NCI-H774 (cell line): ENCODE measurements at places on chromosomes 4 and X.

GRCh38 chr4:102525504-102525903, 24.3 kb downstream of the NFKB1 start:
- DNase-seq = no peak

DNA sequence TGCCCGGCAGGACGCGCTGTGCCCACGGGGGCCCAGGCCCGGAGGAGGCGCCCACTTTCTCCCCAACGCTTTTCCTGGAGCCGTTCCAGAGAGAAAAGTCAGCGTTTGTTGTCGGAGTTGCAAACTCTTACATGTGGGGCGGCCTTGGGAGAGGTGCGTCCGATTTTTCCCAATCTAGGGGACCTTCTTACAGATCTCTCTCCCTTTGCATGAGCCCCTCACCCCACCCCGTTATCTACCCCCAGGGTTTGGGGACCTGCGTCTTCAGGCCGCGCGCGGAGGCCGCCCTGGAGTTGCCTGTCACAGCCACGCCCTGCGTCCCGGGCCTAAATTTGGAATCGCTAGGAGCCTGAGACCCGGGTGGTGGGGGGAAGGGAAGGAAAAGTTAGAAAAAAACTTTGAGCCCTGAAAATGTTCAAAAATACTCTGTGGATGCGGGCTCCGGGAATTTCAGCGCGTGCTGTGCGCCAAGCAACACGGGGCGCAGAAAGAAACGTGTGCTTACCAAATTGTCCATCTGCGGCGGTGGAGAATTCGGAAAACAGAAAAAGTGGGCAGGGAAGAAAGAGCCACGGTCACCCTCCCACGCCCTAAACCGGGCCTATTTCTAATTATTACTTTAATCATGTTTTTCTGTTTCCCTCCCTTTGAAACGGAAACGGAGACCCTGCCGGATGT, 587 bp downstream of the CD99 start:
- DNase-seq = no peak

GRCh38 chr4:133866328-133866699, 335.3 kb downstream of the PABPC4L start:
- no peak for DNase-seq

DNA sequence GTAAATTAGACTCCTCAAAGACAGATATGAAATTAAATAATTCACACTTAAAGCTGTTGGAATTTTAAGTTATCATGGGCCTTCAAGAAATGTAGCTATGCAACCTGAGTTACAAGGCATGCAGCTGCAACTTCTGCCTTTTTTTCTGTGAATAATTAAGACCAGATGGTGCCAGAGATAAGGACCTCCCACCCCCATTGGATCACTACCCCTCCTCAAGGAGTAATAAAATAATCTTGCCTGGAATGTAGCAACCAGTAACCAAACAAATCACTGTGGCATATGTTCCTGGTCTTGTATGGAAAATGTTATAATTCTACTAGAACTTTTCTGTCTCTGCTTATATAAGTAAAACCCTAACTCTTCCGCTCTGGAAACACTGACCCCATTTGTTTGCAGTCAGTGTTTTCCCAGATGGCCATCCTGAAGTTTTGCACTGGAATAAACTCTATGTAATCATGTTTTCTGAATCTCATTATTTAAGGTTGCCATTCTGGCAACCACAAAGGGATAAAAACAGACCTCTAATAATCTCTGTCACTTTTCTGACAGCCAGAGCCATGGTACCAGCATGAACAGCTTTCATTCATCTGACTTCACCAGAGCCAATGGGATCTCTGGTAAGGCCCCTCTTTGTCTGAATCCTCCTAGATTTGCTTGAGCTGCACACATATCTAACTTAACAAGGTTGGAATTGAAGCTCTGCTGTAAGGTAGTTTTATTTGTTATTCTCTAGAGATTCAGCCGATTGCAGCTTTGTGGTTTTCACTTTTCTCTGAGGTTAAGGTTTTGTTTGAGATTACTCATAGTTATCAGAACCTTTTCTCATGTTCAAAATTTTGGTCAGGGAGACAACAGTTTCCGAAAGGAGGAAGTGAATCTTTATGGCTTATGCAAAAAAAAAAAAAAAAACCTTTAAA, 274.6 kb downstream of the NAF1 start:
- DNase-seq = no peak

- DNase-seq = no peak
These were observed 25.3 kb downstream of the STEEP1 start for GRCh38 chrX:119539872-119540271.

DNA sequence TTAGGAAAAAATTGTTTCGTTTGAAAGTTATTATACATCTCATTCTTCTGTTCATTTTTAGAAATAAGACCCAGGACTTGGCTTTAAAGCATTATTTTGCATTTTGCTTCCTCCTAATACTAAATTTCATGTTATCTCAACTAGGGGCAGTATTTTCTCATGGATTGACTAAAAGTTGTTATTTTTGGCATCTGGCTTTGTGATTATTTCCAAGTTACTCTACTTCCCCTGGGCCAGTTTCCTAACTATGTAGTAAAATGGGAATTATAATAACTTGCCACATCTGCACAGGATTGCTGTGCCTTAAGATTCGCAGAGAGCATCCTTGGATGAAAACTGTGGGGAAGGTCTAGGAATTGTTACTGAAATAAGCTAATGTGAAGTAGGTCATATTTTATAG, 3.0 kb downstream of the RBPJ start:
- no peak for DNase-seq

GRCh38 chrX:115330498-115331168, 41.1 kb downstream of the LUZP4 start:
- DNase-seq = peak; percentile 57

DNA sequence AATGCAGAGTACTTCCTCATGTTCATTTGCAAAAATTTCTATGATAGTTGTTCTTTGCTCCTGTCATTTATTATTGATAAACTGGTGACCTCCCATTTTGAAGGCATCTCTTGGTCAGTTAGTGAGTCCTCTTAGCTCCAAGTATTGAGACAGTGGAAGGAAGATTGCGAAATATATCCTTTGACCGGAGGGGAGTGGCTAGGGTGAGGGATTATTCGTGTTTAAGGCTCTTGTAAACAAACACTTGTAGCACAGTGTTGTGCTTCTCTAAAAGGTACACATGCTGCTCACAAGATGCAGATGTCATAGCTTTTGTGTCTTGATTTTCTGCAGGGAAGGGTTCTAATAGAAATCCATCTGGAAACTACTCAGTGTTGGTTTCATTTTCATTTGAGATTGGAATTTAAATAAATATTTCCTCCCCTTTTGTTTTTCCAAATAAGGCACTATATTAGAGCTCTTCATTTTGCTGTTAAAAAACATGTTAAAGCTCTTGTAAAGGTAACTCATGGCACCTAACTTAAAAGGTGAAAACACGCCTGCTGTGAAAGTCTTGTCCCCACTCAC, 21.8 kb downstream of the TXLNG start:
- no peak for DNase-seq

GRCh38 chr4:110412354-110413065, 63.4 kb upstream of the ENPEP start:
- DNase-seq = no peak

GRCh38 chr4:15958562-15958961, 4.4 kb downstream of the FGFBP2 start:
- DNase-seq = no peak

DNA sequence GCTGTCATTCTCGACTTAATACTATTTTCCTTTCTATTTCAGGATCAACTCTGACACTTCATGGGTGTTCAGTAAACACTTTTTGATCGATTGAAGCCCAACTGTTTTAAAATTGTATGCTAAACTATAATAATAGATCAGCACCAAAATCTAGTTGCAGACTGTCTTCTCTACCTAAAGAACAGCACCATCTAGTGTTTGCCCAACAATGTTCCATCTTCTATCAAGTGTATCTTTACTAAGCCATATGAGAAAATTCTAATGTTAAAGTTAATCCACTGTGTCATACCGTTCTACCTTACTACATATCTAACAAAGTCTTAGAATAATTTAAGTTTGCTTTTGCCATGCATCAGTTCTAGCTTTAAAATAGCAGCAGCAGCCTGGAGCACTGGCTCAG, 113.0 kb upstream of the PRDX4 start:
- DNase-seq = peak; percentile 9

GRCh38 chrX:66046612-66047235, 6.8 kb upstream of the VSIG4 start:
- DNase-seq = no peak

DNA sequence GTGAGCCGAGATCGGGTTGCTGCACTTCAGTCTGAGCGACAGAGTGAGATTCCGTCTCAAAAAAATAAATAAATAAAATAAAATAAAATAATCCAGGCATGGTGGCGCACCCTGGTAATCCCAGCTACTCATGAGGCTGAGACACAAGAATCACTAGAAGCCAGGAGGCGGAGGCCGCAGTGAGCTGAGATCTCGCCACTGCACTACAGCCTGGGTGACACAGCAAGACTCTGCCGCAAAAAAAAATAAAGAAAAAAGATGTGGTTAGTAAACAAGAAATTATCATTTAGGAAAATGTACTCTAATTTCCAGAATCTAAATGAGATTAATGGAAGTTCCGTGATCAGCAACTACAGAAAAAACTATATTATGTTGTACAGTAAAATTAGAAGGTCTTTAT, 14.5 kb upstream of the LRBA start:
- no peak for DNase-seq

DNA sequence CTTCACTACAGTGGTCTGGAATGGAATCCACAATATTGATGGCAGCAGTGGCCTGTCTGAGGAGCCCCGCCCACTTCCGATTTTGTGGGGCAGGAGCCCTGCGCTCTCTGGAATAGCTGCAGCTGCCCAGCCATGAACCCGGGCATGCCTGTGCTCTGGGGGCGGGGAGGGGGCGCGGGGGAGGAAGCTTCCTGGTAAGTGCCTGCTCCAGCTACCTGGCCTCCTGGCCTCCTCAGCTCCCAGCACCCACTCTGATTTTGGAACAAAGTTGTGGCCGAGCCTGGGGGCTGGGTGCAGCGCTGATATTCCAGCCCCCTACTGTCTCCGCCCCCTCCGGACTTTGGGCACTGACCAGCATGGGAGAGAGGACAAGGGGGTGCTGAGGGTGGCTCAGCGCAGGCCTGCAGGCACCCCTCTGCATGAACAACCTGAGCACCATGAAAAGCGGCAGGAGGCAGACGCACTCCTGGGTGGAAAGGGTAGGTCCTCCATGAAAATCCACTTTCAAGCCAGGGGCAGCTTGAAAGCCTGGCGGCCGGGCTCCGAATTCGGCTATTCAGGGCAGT, 972.7 kb upstream of the AGA start:
- DNase-seq = peak; percentile 19

GRCh38 chrX:9071031-9071650, 37.2 kb upstream of the FAM9B start:
- DNase-seq = no peak

- peak; percentile 61 for DNase-seq
These were observed at the start of gene POF1B for GRCh38 chrX:85379174-85379907. Gene POF1B, minus strand, starts transcription at chrX:85379665. Its CDS starts 211 bp downstream, at chrX:85379454.

GRCh38 chr4:81389720-81390119, 82.0 kb downstream of the RASGEF1B start:
- DNase-seq = no peak

GRCh38 chrX:138150709-138151108, 560.8 kb downstream of the FGF13 start:
- DNase-seq = no peak

DNA sequence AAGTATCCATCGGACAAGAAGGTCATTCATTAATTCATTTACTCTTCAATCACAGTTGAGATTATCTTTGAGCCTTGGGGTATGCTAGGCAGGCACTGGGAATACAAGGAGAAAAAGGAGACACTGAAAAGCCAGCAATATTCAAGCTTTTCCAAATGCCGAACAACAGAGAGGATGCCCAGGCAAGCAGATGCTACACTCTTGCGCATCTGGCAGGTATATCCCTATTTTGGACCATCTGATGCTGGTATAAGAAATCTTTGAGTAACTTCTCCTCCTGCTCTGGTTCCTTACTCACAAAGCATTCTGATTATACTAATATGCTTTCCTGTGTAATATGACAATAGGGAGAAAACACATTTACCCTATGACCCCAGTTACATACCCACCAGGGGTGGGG, 354.9 kb downstream of the CBLL2 start:
- no peak for DNase-seq

DNA sequence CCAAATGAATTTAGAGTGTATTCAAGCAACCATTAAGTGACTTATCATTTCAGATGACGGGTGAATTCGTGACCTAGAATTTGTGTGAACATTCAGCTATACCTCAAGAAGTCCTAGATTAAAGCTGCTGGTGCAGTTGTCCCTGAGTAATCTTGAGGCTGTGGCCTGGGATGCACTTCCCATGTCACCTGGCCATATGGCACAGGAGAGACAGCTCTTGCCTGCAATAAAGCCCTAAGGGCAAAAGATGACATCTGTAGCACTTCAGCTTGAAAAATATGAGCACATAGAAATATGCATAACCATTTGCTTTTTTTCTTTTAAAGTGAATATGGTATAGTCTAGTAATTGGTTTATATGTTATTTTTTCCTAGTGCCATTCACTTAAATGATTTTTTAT, 125.8 kb downstream of the FHDC1 start:
- DNase-seq = no peak

DNA sequence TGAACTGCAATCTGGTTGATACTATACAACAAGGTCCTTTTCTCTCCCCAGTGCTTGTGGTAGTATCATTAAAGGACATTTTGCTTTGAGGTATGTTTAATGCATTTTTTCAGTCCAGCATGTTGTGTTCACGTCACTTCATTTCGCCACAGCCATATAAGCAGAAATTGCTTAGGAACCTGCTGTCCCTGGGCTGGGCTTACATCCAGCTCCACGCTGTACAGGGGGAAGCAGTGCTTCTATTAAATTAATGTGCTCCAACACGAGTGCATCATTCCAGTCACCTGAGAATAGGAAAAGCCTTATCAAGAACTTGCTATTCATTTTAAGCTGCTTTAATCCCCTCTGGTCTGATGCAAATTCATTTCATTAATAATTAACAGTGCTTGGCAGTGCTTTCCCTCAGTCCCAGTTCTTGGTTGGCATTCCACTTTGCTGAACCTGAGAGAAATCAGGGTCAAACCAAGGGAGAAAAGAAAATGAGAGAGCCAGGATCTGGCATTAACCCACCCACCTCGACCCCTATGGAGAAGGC, 47.4 kb upstream of the PTCHD1 start:
- no peak for DNase-seq

DNA sequence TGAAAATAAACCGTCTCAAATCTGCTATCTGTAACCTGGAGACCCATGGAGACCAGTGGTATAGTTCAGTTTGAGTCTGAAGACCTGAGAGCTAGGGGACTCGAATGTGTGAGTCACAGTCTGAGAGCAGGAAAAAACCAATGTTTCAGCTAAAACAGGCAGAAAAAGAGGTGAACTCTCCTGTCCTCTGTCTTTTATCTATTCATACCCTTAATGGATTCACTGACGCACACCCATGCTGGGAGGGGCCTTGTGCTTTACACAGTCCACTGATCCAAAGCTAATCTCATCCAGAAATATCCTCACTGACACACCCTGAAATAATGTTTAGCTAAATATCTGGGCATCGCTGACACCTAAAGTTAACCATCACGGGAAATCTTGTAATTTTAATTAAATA, 297.9 kb downstream of the GPM6A start:
- no peak for DNase-seq

DNA sequence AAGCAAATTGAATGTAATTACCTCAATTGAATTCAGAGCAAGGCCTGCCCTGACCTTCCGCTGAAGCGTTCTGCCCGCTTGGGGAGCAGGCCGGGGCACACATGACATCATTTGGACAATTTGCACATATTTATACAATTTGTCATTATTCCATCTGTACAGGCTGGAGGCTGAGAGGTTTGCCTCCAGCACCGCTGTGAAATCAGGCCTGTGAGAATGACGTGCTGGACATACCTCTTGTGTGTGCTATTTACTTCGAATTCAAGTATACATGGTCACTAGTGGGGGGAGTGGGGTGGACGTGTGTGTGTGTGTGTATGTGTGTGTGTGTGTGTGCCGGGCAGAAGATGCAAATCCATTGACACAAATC, 285.6 kb downstream of the SHOX start:
- DNase-seq = no peak
